ENCODE measurements at places on chromosomes 6 and 20.
A peak's percentile ranks its signal among the peaks of the same experiment; 100 is the strongest.

GRCh38 chr20:50744143-50744792, 12.9 kb downstream of the PARD6B start:
- peak; percentile 90 for DNase-seq

GRCh38 chr20:10670501-10671220, 3.1 kb downstream of the JAG1 start:
- no peak for DNase-seq

GRCh38 chr20:51985013-51985415, 182.7 kb upstream of the SALL4 start:
- DNase-seq = peak; percentile 92

DNA sequence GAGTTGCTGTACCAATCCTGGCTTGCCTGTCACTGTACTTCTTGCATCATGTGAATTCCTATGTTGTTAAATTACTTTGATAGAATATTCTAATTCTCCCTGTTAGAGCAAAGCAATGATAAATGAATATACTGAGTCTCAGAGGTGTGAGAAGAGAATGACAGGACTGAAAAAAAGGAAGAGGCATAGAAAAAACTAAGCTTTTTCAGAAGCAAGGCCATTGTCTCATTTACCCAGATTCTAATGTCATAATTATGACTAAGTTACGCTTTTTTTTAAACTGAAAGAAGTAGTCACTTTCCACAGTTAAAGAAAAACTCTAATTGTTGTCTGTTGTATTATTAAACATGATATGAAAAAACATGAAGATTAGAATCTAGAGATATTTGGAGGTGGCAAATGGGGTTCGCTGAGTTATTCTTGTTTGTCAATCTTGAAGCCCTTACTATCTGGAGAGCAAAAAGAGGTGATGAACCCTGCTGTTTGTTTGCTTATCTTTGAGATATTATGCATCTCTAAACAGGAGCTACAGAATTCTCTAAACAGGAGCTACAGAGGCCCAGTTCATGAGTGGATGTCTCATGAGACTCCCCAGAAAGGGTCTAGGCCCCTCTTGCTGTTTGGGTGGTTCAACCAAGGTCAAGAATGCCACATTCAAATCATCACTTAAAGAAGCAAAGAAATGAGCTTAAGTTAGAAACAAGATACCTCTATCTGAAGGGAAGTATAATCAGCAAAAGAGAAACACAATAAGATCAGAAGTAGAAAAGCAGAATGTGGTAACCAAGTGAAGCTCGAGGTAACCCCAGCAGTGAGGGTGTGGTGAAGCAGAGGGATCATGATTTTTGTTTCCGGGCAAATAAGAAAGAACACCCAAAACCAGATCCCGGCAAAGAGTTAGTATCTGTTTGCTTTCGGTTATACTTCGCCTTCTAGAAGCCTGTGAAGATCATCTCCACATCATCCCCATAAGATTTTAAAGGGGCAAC, 33.3 kb upstream of the THEMIS start:
- no peak for DNase-seq

GRCh38 chr6:5752391-5752680, 254.4 kb downstream of the NRN1 start:
- peak; percentile 68 for DNase-seq

- DNase-seq = no peak
These were observed 17.9 kb downstream of the MAVS start for GRCh38 chr20:3864518-3864917.

GRCh38 chr6:35970181-35970580, 49.3 kb upstream of the SRPK1 start:
- peak; percentile 77 for DNase-seq

DNA sequence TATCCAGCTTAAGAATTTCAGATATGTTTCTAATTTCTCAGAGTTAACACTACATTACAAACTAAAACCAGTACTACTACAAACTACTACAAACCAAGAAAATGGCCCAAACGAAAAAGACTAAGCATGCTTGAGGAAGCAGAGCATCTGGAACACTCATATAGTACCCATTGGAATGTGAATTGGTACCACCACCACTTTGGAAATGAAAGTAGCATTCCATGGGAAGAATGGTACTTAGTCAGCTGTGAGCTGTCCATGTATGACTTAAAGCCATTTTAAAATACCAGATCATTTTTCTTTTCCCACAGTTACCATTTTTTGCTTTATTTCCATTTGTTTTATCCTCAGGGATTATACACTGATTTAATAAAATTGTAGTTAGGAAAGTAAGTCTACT, 30.5 kb downstream of the FBXO9 start:
- no peak for DNase-seq

DNA sequence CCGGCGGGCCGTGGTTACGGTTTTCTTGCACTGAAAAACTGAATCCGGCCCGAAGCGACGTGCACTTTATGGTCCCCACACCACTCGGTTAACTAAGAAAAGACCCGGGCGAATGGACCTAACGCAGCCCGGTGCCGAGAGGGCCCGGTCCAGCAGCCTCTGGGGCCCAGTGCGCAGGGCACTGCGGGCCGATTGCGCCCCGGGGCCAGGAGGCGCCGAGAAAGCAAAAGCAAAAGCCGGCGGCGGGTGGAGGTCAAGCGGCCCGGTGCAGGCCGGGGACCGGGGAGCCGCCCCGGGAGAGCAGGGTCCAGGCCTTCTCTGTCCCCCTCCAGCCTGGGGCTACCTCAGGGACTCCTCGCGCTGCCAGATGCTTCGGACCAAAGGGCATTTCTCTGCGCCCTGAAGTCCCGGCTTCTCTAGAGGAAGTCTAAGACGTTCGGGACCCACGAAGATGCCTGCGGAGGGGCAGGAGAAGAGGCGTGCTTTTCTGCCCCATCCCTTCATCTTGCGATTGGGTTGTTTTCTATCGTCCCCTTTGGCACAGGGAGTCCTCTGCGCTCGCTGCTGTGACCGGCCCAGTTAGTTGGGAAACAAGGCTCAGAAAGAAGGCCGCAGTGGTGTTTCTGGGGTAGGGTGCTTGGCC, 4.4 kb downstream of the FOXF2 start:
- no peak for DNase-seq

- no peak for DNase-seq
These were observed 123.5 kb downstream of the MAP3K7 start for GRCh38 chr6:90463359-90463758.

DNA sequence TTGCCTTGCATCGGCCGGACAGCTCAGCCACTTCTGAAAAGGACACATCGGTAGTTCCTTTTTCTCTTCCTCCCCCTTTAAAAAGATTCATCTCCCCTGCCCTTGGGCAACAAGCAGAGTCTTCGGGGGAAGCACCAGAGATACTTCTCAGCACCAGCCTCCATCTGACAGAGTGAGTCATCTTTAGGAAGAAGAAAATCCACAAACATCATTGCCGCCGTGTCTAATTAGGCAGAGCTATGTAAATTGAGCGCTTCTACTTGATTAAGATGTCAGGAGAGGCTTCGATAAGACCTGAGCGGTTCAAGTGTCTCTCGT, 186.4 kb downstream of the TAF4 start:
- no peak for DNase-seq

- DNase-seq = peak; percentile 2
These were observed 91.9 kb downstream of the FLRT3 start for GRCh38 chr20:14245368-14245970.

DNA sequence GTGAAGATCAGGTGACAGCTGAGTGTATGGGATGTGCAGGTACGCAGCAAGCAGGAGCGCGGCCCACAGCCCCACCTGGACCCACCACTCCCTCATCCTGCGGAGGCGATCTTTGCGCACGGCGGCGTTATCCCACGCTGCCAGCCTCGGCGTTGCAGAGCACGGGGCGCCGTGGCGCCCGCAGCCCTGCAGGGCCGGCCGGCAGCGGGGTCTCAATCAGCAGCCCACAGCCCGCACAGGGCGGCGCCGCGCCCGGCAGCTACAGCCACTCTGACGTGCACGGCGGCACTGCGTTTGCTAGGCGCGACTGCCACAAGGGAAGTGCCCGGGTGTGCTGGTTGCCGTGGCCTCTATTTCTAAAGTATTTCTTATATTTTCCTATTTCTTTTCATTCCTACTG, 46.9 kb downstream of the LAMA2 start:
- no peak for DNase-seq

- DNase-seq = peak; percentile 88
These were observed 26.7 kb downstream of the KAT14 start for GRCh38 chr20:18164356-18164755.

- no peak for DNase-seq
These were observed 140.6 kb upstream of the SLC22A16 start for GRCh38 chr6:110617057-110617456.

DNA sequence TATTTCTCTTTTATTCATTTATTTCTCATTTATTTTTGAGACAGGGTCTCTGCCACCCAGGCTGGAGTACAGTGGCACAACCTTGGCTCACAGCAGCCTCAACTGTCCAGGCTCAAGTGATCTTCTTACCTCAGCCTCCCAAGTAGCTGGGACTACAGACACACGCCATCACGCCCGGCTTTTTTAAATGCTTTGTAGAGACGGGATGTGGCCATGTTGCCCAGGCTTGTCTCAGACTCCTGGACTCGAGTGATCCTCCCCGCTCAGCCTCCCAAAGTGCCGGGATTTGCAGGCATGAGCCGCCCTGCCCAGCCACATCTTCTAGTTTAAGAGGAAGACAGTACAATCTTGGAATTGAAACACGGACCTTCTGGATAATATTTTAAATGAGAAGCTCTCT, 21.6 kb upstream of the FOXF2 start:
- DNase-seq = no peak

- DNase-seq = peak; percentile 48
These were observed 92.4 kb downstream of the CD24 start for GRCh38 chr6:106882138-106882537.

GRCh38 chr6:16836144-16836981, 75.1 kb upstream of the ATXN1 start:
- DNase-seq = no peak

DNA sequence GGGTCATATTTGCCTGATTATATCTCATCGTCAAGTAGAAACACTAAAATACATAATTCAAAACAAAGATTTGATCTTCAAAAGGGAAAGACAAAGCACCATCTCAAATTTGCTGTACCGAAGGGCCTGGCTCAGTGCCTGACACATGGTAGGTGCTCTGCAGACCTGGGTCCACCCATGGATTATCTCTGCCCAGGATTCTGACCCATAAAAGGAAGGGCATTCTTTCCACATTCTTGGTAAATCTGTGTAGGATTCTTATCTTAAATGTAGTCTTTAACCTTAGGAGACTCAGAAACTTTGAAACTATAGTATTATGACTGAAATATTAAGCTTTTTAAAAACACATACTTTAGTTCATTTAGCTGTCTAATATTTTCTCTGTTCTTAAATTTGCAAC, 274.1 kb upstream of the FLRT3 start:
- no peak for DNase-seq
